ENCODE measurements at places on chromosomes 3 and 15.
A peak's percentile ranks its signal among the peaks of the same experiment; 100 is the strongest.

DNA sequence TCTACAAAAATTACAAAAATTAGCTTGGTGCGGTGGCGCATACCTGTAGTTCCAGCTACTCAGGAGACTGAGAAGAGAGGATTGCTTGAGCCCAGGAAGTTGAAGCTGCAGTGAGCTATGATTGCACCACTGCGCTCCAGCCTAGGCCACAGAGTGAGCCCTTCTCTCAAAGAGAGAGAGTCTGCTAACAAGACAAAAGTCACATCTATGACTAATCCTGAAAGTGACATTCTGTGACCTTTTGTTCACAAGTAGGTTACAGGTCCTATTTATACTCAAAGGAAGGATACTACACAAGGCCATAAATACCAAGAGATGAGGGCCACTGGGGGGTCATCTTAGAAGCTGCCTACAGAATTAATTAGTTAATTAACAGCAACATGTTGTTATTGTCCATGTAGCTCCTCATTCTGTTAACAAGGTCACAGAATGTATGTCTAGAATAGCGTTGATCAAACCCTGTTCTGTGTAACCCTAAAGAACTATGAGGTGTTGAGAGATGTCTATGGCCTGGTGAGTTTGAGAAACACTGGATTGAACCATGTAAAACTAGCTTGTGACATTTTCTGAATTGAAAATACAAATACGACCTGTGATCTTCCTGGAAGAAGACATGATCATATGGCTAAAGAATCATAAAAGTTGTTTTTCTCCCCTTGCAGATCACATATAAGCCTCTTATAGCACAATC lies 97.0 kb downstream of the SAMMSON start:
- peak; percentile 56 for DNase-seq

GRCh38 chr3:129557548-129557894 lies 14.5 kb downstream of the H1-8 start:
- no peak for DNase-seq

GRCh38 chr3:110397115-110397514 lies 674.5 kb upstream of the NECTIN3 start:
- DNase-seq: no peak

DNA sequence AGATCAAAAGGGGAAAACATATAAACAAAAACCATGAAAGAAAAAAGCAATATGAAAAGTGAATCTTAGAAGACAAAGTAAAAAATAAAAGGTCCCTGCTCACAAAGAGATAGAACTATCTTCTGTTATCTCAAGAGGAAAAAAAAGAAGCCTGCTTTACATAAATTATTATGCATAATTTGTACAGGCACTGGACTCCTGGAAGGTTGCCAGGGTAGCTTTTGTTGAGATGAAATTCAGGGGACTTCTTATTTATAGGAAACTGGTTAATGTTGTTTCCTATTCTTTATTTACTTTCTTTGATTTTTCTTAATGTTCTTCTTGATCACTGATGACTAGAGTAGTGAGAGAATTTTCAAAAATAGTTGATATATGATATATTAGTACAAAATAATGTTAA lies 66.9 kb downstream of the PPM1L start:
- no peak for DNase-seq
